Gastrocnemius medialis (tissue), 4 donors: ENCODE measurements at places on chromosomes 13 and 19.

- DNase-seq = no peak
These were observed 13.7 kb downstream of the ANKRD27 start for GRCh38 chr19:32661318-32661717.

GRCh38 chr19:49366110-49366509 lies 2.4 kb downstream of the DKKL1 start:
- DNase-seq = no peak

DNA sequence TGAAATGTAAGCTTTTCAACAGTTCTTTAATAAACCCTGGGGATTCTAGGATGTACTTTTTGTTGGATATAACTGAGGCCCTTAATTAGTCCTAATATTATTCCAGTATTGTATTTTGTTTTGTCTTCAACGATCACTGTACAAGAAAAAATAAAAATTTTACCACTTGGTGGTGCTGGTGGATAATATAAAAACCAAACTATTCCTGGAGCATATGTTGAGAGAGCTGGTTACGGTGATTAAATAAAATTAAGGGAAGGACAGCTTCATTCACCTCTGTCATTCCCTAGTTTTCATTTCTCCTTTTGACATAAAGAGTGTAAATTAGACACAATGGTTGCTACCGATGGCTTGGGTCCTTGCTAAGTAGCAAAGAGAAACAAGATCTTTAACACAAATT lies 598.6 kb upstream of the PCDH20 start:
- DNase-seq = no peak

DNA sequence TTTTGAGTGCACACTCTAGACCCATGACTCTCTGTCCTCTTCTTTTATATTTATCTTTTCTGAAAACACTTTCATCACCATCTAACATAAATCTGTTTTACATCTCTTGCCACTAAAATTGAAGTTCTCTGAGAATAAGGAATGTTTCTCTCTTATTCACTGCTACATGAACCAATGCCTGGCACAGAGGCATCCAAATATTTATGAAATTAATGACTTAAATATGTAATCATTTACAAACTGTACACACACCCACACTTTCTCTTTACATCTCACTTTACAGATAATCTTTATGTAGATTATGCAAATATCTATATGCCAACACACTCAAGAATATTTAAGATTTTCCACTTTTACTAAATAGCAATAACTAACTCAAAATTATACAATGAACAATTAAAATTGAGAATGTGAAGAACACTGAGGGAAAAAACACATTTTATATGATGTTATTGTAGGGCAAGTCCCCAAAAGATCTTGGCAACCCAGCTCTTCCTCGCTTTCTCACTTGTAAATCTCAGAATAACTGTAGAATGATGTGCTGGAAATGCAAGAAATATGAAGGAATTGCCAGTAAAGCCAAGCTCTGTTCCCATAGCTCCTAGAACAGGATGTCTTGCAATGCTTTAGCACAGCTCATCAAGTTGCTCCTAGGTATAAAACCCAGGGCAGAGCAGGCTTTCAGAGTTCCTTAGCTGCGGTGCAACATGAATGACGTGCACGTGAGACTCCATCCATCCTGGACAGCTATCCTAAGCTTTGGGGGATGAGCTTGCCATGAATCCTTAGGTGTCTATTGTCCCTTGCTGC lies 50.7 kb downstream of the UGGT2 start:
- DNase-seq = no peak

- no peak for DNase-seq
These were observed 34.9 kb downstream of the CAB39L start for GRCh38 chr13:49409008-49409407.

DNA sequence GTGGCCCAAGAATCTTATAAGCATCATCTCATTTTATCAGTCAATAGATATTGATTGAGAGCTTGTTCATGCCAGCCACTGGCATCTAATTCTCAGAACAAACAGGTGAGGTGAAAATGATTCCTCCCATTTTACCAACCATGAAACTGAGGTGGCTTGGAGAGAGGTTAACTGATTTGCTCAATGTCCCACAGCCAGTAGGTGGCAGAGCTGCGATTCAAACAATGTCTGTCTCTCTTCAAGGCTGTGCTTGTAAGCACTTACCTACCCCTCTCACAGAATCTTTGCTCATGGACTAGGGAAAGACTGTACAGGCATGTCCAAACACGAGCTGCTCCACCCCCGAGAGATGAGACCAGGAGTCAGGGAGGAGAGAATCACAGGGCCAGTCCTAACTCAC lies 21.5 kb upstream of the GSX1 start:
- no peak for DNase-seq

DNA sequence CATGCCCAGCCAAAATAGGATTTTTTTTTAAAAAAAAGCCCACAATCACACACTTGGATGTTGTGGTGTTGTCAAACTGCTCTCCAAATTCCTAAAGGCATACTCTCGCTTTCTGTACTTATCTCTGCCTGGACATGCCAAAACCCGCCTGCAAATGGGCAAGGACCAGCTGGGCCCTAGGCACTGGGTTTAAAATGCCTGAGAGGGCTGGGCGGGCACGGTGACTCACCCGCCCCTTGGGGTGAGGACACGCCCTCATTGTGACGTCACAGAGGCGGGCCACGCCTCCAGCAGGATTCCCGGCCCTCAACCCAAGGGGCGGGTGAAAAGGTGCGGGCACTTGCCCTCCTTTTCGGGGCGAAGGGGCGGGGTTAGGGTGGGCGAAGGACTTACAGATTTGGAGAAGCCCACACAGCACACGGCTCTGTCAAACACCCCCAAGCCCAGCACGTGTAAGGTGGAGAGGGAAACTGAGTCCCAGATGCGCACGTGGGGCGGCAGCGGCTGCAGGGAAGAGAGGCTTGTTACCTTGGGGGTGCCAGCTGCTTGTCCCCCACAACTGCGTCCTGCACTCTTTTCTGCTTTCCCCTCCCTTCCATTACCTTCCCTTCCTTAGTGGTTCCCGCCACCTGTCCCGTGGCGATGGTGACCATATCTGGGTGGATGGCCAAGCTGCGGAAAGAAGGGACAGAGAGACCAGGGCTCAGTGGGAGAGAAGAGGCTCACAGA lies 6.6 kb downstream of the EML2 start:
- peak; percentile 29 for DNase-seq

DNA sequence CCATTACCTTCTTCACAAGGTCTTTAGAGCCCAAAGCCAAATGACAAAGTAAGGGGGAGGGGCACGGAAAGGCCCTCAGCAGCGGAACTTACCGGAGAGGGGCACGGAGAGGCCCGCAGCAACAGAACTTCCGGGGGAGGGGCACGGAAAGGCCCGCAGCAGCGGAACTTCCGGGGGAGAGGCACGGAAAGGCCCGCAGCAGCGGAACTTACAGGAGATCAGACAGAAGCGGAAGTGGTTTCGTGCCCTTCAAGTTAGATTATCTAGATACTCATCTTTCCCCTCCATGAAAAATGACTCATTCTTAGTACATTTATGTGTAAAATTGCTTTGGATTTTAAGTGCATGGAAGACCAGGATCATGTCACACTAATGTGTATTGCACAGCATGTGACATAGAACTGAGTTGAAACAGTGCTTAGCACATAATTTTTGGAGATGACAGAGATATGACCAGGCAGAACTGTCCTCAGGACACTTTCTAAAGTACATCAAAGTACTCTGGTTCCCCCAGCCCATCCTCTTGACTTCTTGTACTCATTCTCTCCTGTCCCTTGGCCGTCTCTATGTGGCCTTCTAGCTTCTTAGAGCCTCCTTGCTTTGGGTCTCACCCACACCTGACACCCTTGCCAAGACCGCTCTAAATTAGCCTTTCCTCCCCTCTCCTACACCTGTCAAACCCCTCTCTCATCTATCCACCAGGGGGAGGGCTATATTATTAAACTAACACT lies 25.7 kb upstream of the TPTE2 start:
- no peak for DNase-seq

GRCh38 chr13:95060014-95060519 lies 241.2 kb downstream of the ABCC4 start:
- no peak for DNase-seq

GRCh38 chr19:6423499-6424194 lies 964 bp downstream of the KHSRP start:
- no peak for DNase-seq

GRCh38 chr13:98994896-98995295 lies 17.0 kb upstream of the DOCK9 start:
- no peak for DNase-seq

DNA sequence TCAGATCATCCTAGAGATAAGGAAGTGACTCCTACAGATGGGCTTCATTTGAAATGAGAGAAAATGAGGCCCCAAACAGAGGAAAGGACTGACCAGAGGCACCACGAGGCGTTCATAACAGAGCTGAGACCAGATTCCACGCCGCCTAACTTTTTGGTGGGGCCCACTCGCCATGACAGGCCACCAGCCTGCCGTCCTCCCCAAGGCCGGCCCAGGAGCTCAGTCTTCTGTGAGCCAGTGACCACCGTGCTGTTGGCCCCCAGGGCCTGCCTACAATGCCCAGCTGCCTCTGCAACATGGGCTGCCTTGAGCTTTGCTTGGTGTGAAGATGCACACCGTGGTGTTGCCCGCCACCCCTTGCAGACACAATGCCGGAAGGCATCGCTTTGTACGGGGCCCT lies 40.5 kb downstream of the TSHZ3 start:
- DNase-seq = no peak

GRCh38 chr19:21492947-21493906 lies 12.2 kb upstream of the ZNF429 start:
- peak; percentile 87 for DNase-seq

DNA sequence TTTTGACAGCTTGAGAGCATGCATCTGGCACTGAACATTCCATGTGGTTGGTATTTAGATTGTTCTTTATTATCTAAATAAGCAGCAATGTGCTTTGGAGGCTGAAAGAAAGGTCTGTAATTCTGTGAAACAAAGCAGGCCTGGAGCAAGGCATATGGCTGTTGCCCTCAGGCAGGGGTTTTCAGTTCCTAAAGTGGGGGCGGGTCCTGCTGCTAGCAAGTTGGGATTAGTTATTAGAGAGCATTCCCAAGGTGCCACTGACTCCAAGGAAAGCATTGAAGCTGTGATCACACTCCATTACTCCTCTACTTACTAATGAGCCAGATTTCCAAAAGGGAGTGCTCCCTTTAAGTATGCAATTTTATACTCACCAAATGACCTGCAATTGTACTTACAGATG lies 432.2 kb downstream of the OLFM4 start:
- no peak for DNase-seq

DNA sequence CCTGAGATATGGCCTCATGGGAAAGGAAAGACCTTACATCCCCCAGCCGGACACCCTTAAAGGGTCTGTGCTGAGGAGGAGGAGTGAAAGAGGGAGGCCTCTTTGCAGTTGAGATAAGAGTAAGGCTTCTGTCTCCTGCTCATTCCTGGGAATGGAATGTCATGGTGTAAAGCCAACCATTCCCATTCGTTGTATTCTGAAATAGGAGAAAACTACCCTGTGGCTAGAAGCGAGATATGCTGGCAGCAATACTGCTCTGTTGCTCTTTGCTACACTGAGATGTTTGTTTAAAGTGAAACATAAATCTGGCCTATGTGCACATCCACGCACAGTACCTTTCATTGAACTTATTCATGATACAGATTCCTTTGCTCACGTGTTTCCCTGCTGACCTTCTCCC lies 783 bp upstream of the ZNF587B start:
- DNase-seq = no peak

- DNase-seq = no peak
These were observed 46.2 kb downstream of the CDK8 start for GRCh38 chr13:26300140-26300539.

- no peak for DNase-seq
These were observed 4.5 kb upstream of the KCNJ14 start for GRCh38 chr19:48450863-48451262.

DNA sequence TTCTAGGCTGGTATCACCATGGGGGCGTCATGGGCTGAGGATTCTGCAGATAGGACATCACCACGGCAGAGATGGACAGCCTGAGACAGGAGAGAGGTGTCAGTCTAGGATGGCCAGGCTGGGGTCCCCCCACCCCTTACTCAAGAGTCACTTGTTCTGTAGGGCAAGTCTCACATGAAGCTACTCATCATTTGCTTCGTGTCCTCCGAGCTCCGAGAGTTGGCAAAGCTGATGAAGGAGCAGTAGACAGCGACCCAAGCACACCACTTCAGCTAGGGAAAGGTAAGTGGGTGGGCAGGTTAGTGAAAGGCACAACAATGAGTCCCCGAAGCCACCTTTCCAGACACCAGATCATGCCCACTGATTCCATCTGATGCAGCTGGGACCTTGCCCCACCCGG lies 1.7 kb downstream of the WDR83 start:
- DNase-seq = no peak

DNA sequence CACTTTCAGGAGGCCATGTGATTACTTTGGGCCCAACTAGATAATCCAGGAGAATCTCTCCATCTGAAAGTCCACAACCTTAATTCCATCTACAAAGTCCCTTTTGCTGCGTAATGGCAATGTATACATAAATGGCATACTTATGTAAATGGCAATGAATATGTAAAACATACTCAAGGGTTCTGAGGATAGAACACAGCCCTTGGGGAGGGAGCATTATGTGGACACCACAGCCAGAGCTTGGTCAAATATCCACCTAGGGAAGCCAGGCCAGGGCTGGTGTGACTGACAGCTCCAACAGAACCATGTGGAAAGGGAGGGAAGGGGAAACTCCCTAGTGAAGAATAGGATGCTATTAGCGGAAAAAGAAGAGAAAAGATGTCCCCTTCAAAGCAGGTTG lies 496.2 kb downstream of the COG6 start:
- no peak for DNase-seq

GRCh38 chr13:29449726-29450125 lies 145.8 kb downstream of the SLC7A1 start:
- no peak for DNase-seq

DNA sequence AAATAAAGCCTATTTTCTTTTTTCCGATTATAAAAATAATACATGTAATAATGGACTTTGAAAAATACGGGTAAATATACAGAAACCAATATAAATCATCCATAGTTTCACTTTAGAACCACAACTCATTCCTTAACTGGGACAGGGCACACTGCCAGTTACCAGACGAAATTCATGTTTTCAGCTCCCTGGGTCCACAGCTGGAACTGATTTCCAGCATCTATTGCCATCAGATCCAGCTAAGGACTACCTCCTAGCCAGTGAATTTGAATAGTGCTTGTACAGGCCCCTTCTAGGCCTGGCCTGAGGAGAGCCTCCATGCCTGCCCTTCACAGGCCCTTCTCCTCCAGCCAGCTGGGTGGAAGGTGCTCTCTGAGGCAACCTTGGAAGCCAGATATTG lies 30.0 kb upstream of the ATP12A start:
- no peak for DNase-seq

- DNase-seq = peak; percentile 7
These were observed 11.8 kb upstream of the SHD start for GRCh38 chr19:4267101-4267900.

- DNase-seq = no peak
These were observed 106.4 kb upstream of the MLNR start for GRCh38 chr13:49113526-49114286.

DNA sequence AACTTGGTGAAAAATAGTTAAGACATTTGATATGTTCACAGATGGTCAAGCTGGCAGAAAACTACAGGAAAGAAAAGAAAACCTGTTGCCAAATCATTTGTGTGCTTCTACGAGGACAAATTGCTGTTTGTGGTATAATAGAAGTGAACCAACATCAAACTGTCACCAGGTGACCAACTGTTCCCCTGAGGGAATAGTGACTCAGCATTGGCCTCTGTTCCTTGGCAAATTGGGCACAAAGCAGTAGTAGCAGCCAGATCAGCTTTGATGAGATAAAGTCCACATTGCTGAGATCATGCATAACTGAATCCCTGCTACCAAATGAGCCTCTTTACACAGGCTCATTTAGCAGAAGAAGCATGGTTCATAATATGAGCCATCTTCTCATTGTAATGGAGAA lies 103.5 kb downstream of the POSTN start:
- DNase-seq = no peak

- no peak for DNase-seq
These were observed 46.7 kb upstream of the KL start for GRCh38 chr13:32969516-32969941.
